ENCODE measurements at places on chromosomes 11 and 22.

- DNase-seq, result no peak
These were observed 866.8 kb downstream of the TBC1D22A start for GRCh38 chr22:47629273-47629711.

DNA sequence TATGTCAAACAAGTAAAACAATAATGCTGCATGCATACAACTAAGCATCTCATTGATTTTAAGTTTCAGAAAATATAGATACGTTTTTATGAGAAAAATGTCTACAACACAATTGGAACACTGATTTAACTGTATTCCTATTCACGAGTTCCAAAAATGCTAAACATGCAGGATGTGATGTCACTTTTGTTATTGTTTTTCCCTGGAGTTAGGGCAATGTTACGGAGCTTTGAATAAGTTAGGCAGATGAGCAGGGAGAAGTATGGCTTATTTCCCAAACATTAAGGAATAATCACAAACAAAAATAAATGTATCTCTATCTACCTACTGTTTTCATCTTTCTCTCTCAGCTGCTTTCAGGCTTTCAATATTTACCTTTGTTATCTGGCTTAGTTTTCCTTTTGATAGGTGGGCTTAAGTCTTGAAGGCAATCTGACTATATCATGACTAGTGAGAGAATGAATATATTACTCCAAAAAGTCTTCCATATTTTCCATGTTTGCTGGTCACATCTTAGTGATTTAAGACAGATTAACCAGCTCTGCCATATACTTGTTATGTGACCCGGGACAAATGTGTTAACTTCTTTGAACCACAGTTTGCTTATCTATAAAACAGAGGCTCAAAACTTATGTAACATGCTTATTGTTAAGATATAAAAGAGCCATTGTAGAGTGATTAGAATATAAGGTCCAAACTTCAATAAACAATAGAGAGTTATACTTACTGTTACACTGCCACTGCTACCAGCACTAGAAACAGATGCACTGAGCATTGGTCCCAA, 854.4 kb upstream of the CCDC90B start:
- DNase-seq, result no peak

- no peak for DNase-seq
These were observed 39.8 kb upstream of the SLC35C1 start for GRCh38 chr11:45765107-45765668.

- DNase-seq, result no peak
These were observed 85.5 kb upstream of the WNT11 start for GRCh38 chr11:76291576-76292526.

GRCh38 chr11:115036406-115037180, 358.3 kb downstream of the NXPE2 start:
- DNase-seq, result no peak

DNA sequence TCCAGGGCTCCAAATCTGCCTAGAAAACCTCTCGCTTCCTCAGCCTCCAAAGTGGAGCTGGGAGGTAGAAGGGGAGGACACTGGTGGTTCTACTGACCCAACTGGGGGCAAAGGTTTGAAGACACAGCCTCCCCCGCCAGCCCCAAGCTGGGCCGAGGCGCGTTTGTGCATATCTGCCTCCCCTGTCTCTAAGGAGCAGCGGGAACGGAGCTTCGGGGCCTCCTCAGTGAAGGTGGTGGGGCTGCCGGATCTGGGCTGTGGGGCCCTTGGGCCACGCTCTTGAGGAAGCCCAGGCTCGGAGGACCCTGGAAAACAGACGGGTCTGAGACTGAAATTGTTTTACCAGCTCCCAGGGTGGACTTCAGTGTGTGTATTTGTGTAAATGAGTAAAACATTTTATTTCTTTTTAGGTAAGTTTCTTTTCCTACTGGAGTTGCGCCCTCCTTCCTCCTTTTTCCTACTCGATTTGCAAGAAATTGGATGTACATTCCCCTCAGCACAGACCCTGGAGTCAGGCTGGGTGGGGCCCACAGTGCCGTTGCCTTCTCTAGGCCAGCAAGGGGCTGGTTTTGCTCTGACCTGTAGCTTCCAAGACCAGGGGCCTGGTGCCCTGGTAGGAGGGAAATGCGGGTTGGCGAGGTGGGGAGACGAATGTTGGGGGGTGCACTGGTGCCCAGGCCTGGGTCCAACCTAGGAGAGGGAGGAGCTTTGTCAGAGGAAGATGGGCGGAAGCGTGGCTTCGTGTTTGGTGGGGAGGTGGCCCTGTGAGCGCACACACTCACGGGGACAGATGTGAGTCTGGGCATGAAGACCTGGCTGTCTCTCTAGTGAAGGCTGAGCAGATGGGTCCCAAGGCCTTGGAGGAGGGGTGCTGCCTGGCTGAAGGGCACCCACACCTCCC, 50.6 kb downstream of the ST14 start:
- DNase-seq, result no peak

- DNase-seq, result peak; percentile 62
These were observed 66.4 kb downstream of the UBASH3B start for GRCh38 chr11:122721964-122722266.

- DNase-seq, result no peak
These were observed 45.3 kb upstream of the CD82 start for GRCh38 chr11:44519989-44520737.

DNA sequence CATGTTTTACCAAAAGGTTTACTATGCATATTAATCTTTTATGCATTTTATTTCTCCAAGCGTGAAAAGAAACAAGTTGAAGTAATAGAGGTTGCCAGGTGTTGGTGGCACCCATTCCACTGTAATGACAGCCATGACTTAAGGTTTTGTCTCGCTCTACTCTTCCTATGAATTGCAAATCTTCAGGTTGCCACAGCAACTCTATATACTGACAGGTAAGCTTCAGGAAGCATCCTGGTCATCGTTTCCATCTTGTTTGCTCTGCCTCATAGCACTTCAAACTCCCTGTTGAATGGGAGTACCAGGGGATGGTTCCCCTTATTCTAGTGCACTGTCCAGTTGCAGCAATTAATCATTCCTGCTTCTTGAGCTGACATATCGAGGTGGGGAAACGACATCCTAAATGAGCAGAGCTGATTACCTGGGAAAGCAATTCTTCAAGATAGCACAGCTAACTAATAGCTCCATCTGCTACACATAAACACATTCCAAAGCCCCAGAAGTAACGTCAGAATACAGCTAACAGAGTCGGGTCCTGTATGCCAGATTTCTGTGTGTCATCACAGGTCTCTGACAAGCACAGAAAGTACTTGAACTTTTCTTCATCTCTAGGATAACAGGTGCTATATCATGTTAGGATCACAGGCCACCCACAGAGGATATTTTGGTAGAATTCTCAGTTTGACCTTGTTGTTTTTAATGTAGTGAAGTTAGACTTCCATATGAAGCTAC, 80.3 kb downstream of the CADM1 start:
- DNase-seq, result no peak

GRCh38 chr11:81203876-81204275, 1529.8 kb downstream of the FAM181B start:
- DNase-seq, result no peak

DNA sequence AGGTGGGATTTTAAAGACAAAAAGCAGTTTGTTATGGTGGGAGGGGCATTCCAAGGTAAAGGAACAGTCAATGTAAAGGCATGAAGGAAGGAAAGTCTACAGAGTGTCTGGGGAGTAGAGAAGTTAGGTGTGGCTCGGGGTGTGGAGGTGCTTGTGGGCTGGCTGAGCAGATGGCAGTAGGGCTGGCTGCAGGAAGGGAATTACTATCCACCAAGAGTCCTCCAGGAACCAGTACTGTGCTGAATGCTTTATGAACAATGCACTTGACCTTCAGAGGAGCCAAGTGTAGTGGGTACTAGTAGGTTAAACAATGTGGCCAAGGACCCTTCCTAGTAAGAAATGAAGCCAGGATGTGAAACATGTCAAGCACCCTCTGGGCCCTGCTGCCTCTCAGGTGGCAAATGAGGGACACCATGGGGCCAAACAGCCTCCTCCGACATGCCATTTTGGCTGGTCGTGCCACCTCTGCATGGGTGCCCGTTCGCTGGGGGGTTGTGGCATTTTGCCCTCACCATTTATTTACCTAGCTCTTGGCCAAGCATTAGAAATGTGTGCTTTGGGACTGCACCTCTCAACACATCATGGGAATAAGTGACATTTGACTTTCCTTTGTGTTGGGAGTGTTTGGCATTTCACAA, 123.6 kb upstream of the TENM4 start:
- DNase-seq, result no peak

DNA sequence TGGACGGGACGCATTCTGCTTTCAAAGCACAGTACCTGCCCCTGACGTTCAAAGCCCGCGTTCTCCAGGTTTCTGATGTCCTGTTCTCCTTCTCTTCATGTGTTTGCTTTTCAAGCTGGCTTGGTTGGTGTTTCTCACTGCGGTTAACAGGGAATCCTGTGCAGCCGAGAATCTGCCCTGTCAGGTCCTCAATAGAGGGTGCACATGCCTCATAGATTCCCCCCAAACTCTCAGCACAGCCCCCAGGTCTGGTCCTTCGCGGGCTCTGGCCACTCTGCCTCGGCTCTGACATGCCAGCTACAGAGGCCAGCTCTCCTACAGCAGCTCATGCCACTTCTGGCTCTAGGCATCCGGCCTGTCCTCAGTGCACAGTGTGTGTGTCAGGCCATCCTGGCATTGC, 1343.8 kb downstream of the TBC1D22A start:
- DNase-seq, result no peak

DNA sequence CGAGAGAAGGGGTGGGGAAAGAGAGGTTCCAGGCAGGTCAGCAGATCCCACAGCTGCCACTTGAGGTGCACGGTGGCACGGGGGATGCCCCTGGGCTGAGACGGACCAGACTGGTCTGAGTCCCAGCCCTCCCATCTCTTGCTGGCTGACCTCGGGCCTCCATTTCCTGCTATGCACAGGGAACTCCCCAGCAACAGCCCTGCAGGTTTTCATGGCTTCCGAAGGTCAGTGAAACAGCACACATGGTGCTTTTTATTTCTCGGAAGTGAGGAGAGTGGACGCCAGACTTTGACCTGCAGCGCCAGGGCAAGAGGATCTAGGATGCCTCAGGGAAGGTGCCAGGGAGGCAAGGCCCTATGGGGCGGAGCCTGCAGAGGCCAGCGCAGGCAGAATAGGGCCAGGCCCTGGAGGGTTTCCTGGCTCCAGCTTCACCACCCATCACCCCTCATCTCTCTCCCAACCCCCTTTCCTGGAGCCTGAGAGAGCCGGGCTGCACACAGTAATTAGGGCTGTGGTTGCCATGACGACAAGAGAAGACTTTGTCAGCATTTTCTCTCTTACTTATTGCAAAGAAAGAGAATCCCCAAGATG, 29.5 kb downstream of the SLC22A12 start:
- no peak for DNase-seq

GRCh38 chr11:36251823-36252222, 37.4 kb downstream of the COMMD9 start:
- DNase-seq, result no peak

- no peak for DNase-seq
These were observed 31.9 kb upstream of the FAM181B start for GRCh38 chr11:82765466-82766034.

DNA sequence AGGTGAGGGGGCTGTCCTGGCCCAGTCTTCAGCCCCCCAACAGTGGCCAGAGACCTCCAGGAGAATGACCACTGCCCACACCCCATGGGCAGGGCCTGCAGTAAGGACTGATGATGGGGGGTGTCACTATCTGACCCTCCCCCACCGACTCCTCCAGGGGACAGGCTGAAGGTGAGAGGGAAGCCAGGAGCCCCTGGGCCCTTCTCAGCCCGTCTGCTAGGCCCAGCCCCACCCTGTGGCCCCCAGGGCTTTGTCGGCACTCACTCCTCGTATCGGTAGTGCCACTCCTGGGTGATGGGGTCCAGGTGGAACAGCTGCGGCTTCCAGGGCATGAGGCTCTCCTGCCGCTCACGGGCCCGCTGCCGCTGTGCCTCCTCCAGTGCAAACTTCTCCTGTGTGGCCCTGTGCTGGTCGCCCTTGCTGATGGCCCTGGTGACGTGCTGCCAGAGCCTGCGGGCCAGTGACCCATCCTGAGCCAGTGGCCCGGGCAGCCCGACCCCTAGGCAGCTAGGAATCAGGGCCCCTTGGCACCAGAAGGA, 35.4 kb upstream of the CARS1 start:
- no peak for DNase-seq

DNA sequence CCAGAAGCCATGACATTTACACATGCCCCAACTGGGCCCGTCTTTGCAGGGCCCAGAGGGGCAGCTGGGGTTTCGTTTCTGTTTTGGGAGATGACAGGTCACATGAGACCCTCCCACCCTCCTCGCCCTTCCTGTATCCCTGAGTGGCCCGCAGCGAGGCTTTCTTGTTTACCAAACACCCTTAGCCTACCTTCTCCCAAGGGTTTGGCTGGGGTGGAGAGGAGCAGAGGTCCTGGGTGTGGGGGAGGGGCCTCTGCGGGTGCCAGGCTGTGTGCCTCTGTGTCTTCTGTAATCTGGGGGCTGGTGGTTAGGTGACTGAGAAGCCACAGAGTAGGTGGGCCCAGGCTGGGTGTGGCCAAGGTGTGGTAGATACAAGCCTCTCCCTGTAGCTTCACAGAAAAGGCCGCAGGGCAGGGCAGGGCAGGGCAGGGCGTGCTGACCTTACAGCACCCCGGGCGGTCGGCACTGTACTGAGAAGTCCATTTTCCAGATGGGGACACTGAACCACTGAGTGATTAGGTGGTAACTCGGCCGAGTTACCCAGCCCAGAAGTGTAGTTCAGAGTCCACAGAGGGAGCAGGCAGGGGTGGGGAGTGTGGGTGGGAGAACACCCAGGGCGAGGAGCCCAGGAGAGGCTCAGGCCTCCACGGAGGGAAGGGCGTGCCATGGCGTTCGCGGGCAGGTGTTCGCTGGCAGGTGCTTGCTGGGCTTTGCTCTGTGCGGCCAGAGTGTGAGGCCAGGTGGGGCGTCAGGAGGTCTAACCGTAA, 8.7 kb downstream of the PRR5 start:
- no peak for DNase-seq

DNA sequence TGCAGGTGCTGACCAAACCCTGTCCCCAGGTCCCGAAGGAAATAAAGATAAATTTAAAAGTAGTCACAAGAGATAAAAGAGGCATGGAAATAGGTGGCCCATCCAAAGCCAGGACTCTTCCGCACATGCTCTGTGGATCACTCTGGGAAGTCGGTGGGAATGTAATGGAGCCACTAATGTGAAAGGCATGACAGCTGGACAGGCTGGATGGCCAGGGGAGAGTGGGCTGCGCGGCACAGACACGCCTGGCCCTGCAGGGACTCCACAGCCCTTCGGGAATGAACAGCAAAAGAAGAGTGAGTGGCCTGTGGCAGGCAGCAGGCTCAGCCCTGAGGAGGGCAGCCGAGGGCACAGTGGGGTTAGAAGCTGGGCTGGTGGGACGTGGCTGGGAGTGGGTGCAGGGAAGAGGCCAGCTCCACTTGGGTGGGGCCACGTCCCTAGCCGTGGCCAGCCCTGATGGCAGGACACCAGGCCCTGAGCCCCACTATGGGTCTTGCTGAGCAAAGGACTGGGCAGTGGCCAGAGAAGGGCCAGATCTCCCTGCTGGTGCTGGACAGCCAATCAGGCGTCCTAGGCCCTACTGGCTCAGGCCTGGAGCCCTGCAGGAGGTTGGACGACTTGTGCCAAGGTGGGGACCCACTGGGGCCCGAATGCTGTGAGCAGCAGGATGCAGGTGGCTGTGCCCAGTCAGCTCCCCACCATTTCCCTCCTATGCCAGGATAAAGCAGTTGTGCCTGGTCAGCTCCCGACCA, 31.3 kb upstream of the GNB1L start:
- no peak for DNase-seq
